ENCODE measurements at places on chromosomes 12 and 14.

- no peak for DNase-seq
Observed at GRCh38 chr12:94660436-94660835, 10.1 kb upstream of the TMCC3 start.

DNA sequence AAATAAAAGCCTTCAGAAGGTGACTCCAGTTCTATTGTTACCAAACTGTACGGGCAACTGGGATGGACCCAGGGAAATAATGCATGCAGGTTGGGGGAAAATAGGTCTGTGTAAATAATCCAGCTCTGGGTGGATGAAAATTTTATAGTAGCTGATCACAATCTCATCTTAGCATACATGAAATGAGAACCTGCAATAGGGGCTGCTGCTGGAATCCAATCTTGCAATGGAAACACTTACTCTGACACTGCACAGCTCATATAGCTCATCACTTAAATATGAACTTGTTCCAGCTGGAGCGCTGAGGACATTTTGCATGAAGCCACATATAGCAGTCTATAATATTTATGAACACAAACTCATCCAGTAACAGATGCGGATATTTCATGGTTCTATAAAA, 40.1 kb upstream of the GAS2L3 start:
- DNase-seq, result no peak

- DNase-seq, result no peak
Observed at GRCh38 chr14:84465880-84466279, 1064.1 kb upstream of the FLRT2 start.

DNA sequence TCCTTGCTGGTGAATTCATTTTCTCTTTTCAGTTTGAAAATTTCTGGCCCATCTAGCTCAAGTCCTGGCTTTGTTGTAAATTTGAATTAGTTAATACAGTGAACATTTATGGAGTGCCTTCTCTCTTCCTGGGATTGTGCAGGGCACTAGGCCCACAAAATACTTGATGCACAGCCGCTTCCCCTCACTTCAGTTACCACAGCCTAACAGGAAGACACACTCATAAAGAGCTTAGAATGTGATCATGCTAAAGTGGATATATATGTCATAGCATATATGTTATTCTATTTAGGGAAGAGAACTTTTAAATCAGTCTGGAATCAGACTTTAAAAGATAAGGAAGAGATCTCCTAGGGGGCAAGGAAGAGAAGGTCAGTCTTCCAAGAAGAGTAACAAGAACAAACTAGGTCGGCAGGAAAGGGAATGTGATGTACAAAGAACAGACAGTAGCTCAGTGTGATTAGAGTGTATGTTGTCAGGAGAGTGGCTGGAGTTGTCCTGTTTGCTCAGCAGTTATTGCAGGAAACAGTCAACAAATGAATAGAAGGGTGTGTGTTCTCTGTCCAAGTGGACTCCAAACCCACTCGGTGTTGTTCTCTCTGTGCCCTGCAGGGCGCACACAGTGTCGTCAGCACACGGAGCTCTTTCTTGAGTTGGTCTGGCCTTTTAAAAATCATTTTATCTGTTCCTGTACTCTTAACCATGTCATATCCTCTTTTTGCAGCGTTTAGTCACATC, 74.4 kb downstream of the DAAM1 start:
- no peak for DNase-seq

DNA sequence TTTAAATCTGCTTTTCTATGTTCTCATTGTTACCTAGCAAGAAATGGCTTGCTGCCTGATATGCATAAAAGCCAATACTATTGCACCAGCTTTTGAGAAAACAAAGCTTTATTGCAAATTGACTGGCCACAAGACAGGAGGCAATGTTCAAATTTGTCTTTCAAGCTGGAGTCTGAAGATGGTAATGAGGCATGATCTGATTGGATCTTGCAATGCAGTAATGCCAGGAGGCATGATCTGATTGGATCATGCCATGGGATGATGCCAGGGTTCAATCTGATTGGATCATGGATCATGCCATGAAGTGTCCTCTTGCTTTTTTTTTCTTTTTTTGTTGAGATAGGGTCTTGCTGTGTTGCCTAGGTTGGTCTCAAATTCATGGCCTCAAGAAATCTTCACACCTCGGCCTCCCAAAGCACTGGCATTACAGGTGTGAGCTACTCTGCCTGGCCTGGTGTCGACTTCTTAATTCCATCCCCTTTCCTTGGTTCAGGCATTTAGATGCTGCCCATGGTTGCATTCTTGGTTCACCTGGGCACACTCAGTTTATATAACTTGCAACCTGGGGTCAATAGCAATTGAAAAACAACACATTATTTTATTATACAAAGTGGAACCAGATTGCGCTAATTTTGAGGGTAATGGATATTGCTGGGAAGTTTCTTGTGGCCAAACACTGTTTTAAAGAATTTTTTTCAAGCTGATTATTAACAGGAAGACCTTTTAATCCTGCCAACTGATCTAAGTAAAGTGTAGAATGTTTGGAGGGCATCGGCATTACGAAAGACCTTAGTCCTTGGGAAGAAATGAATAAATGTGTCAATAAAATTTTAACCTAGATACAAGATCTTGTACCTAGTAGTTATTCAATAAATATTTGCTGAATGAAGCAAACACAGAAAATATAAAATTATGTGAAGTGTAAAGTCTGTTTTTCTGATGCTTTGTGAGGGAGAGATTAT, 38.8 kb downstream of the HSD17B6 start:
- DNase-seq, result no peak

- DNase-seq, result no peak
Observed at GRCh38 chr14:87712396-87713090, 280.4 kb downstream of the GALC start.

DNA sequence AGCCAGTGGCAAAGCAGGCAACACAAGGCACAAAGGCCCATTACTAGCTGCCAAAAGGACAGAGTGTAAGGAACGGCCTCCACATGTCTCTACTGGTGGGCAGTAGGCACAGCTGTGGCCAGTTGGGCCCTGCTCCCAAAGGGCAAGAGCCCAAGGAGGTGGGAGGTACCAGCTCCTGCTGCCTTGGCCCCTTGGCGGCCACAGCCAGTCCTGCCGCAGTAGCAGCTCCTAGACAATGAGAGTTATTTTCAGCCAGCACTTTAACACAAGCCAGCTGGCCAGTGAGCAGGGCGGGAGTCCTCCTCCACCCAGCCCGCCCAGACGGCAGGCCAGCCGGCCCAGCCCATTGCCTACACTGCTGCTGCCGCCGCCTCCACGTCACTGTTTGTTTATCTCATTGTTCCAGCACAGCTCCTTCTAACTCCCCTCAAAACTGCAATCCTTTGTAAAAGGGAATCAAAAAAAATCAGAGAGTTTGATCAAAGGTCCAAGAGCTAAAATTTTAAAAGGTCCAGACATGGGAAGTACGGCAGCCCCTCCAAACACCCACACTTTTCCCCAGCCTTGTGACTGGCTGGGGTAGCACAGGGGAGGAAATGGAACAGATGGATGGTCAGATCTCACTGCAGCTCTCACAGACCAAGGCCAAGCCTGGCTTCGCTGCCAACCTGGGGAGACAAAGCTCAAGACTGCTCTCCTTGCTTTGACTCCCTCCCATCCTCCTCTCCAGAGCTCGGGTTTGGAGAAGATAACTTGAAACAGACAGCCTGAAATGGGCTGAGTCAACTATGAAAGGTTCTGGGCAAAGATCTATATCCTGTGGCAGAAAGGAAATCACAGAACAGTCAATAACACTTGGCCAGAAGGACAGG, 33.5 kb downstream of the FMNL3 start:
- DNase-seq, result no peak

DNA sequence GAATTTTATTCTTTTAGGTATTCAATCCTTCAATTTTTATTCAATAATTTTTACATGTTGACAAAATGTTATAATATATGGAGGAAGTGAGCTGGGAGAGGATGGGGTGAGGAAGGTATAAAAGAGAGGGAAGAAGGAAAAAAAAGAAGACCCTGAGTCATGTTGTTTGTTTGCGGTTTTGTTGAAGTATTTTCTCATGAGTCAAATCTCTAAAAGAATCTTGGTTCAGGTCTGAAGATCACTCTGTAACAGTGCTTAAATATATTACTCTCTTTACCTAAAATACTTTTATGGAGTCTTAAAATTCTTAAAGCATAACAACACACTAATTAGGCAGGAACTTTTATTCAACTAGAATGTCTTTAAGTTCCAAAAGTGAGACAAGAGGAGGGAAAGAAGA, 489.6 kb upstream of the GARIN6 start:
- no peak for DNase-seq

GRCh38 chr12:102462386-102462785, 18.0 kb downstream of the IGF1 start:
- DNase-seq, result no peak
